H1 (cell line): ENCODE measurements at places on chromosomes 7 and 10. TPM values are rescaled to one million over a fixed set of nuclear protein-coding genes. Genes with fewer than 3 reads are reported as not detected.

GRCh38 chr7:157077021-157077420 is 61.7 kb upstream of the UBE3C start:
- DNase-seq, result no peak
- H3K27me3 ChIP-seq, result peaks cover 18% of the 10 kb centered on the region
- no peaks in the 10 kb centered on the region for H3K36me3 ChIP-seq
- H3K27ac ChIP-seq, result no peak overlapping the region

DNA sequence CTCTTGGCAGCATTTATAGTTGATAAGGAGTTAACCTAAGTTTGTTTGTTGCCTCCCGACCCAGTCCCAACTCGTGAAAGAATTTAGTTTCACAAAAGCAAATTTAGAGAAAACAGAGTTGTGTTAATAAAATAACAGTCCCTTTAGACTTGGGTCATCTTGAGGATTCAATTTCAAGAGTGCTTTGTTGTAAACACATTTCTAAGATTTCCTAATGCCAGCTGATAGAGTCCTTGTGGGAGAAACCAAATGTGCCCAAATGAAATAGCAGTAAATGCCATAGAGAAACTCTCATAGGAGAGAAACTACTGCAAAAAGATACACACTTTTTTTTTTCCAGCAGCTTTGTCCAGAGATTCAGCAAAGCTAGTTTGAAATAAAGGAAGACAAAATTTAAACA is 211.3 kb upstream of the BMPER start:
- no peak for DNase-seq
- H3K4me3 ChIP-seq, result no peak overlapping the region
- no peak overlapping the region for H3K27ac ChIP-seq
- no peaks in the 10 kb centered on the region for H3K27me3 ChIP-seq
- H3K4me1 ChIP-seq, result no peaks in the 10 kb centered on the region

- H3K36me3 ChIP-seq, result no peaks in the 10 kb centered on the region
- no peak overlapping the region for H3K27ac ChIP-seq
- no peaks in the 10 kb centered on the region for H3K27me3 ChIP-seq
- DNase-seq, result no peak
- no peaks in the 10 kb centered on the region for H3K4me1 ChIP-seq
- H3K4me3 ChIP-seq, result no peak overlapping the region
Observed at GRCh38 chr7:17512181-17512675, 213.8 kb downstream of the AHR start.

TRIM8 gene
- total RNA-seq, result 35.4 and 38.8 TPM in 2 replicates

WEE2 gene
- not detected in 2 replicates for total RNA-seq

CRHR2 gene
- total RNA-seq, result 0.19 and 0.37 TPM in 2 replicates

- no peaks in the 10 kb centered on the region; the same call in 1 of the 2 replicates for H3K4me1 ChIP-seq
- no peak overlapping the region for H3K4me3 ChIP-seq
- no peaks in the 10 kb centered on the region; the same call in 1 of the 2 replicates for H3K27me3 ChIP-seq
- no peak overlapping the region for H3K27ac ChIP-seq
Observed at GRCh38 chr10:131461093-131461492, 149.6 kb upstream of the TCERG1L start.
